T-helper 2 cell (primary cell): ENCODE measurements at places on chromosomes 11 and 22.

DNA sequence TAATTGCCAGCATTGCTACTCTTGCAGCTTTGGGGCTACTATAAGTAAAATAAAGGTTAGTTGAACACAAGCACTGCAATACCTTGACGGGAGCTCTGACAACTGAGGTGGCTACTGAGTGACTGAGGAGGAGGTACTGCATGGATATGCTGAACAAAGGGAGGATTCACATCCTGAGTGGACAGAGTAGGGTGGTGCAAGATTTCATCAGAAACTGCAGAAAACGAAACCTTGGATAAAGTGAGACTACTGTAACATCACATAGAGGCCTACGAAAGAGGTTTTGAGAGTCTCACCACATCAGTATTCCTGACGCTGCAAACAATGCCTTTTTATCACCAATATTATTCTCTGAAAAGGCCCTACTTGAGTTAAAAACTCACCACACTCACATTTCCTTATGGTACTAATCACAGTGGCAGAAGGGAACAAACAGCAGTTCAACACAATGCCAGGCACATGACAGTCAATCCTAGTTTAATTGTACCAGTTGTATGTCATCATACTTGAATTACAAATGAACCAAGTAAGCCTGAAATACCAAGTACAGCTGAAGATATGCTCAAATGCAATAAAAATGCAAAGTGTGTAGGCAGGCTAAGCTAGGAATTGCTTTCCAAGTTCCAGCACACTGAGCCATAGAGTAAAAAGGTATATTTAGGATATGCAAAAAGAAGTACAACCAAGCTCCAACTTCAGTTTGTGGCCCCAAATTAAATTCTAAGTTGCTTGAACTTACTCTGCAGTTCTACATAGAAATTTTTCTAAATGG lies 4.0 kb upstream of the GPR83 start:
- DNase-seq = no peak

DNA sequence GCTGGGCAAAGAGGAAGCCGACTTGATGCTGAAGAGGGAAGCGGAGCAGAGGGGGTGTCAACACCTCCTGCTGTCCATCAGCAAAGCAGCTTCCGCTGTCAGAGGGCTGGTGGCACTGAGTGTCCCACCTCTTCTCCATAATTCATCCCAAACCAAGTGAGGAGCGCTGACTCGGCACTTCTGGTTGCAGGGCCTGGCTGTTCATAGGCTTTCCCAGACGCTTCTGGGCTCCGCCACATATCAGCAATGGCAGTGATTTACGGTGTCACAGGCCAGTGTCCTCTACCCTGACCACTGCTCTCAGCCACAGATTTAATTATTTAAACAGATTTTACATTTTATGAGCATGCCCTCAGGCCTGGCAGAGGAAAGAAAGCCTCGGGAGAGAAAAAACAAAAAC lies 70.1 kb upstream of the TENM4 start:
- DNase-seq = no peak

DNA sequence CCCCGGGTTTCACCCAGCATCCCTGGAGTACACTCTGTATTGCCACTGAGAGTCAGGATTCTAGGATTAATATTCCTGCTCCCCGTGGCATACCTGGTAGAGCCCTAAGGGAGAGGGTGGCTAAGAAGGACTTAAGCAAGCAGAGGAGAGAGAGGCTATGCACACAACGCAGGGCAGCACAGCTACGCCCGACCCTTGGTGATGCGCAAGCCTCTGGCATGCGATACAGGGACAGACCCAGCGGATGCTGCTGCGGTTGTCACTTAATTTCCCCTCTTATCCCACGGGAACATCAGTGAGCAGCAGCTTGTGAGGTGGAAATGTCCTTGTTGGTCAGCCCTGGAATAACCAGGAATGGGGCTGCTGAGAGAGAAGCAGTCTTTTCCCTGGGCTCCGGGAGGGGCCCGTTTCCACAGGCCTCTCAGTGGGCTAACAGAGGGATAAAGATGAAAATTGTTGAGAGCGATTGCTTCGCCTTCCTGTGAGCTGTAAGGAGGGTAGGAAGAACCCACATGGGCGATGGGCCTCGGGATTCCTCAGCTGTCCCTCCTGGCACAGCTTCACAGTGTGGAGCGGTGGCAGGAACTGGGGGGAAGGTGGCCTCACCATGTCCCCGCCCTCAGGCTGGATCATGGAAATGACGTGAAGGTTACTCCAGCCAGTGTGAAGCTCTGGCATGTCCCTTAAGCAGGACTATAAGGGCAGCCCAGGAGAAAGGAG lies 48.4 kb upstream of the RAB1B start:
- no peak for DNase-seq

DNA sequence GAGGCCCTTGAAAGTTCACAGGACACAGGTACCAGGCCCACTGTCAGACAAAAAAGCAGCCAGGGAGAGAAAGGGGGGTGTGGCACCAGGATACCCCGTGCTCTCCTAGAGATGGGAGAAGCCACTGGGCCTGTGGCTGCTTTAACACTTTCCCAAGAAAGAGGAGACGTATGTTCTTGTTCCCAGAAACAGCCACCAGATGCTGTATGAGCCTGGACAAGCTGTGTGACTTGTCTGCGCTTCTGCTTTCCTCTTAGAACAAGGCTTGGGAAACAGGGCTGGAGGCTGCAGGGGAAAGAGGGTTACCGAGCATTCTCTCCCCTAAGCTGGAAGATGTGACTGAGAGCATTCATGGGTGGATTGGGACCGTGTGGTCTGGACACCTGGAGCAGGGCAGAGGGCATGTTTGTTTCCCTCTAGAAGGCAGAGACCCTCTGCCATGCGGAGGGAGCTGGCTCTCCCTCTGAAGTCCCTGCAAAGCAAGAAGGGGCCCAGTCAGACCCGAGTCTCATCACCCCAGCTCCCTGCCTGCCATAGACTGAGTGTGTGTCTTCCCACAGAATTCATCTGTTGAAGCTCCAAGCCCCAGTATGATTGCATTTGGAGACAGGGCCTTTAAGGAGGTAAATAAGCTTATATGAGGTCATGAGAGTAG lies 74.1 kb downstream of the TRIM29 start:
- no peak for DNase-seq

GRCh38 chr11:76152741-76153570 lies 53.3 kb downstream of the WNT11 start:
- DNase-seq = peak; percentile 35
